ENCODE measurements at places on chromosomes 11 and 22.

DNA sequence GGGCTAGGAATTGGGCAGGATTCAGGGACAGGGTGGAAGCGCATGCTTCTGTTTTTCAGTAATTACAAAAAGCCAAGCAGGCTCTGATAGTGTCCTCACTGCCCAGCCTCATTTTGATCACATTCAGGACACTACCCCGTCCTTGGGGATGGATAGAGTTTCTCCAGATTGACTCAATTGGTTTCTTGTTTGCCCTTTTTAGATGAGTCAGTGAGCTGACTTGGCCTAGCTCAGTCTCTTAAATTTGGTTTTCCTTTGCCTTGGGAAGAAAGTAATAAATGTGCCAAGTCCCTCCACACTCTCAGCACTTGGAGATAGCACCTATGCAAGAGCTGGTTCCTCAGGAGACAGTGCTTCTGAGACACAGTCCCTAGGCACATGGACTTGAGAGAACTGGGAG lies 25.5 kb downstream of the DKK3 start:
- no peak for DNase-seq

- DNase-seq = no peak
Measured at GRCh38 chr11:128179039-128179438, 408.3 kb downstream of the ETS1 start.

DNA sequence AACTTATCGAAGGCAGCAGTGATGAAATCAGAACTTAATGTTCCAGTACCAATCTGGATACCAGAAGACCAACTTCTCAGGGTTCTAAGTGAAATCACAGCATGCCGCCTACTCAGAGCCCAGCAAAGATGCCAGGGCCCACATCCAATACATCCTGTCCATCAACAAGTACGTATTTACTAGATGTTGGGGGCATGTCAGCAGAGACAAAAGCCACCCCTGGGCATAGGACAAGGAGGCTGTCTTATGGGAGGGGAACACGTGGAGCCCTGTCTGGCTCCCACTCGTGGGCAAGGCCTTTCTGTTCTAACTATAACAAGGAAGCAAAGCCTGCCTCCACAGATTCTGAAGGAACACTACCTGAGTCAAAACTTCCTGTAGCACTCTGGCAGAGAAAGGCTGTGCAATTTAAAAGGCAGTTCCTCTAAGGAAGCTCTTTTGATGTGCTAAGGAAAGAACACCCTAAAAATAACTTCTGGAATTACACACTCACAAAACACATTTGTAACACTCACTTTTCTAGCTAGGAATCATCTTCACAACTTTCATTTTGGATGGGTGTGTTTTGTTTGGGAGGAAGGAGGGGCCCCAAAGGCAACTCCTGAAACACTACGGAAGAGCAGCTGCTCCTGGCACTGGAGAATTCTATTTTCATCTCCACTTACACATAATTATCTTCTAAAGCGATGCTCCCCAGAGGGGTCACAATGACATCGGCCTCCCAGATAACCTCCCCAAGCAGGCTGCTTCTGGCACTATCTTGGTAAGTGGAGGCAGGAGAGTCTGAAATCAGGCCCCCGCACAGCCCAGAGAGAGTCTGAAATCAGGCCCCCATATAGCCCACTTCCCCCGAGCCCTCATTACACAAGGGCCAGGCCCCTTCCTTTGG lies 14.2 kb downstream of the SMCO4 start:
- no peak for DNase-seq

DNA sequence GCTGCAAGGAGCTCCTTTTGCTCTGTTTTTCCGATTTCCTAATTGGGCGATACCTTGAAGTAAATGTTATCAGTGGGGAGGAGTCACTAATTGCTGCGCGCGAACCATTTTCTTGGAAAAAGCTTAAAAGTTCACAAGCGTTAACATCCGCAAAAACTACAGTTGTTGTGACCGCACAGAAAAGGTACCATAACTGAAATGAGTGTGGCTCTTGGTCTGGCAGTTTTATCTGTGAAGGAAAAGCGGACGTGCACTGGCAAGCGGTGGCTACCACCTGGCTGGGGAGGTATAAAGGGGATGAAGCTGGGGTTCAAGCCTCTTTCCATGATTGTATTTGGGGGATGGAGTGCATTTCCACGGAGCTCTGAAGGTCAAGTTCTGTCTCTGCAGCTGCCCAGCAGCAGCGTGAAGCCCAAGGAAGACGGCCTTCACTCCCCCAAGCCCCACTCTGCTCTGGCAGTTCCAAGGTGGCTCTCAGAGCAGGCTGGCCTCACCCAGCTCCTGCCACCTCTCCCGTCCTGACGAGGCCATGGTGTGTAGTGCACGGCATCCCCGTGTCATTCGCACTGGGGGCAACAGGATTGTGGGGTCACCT lies 27.5 kb downstream of the MOV10L1 start:
- no peak for DNase-seq

All from GM12864 (cell line).